Esophagus muscularis mucosa (tissue), 4 donors: ENCODE measurements at places on chromosomes 2 and 18. TPM values are rescaled to one million over a fixed set of nuclear protein-coding genes. Genes with fewer than 3 reads are reported as not detected.

DNA sequence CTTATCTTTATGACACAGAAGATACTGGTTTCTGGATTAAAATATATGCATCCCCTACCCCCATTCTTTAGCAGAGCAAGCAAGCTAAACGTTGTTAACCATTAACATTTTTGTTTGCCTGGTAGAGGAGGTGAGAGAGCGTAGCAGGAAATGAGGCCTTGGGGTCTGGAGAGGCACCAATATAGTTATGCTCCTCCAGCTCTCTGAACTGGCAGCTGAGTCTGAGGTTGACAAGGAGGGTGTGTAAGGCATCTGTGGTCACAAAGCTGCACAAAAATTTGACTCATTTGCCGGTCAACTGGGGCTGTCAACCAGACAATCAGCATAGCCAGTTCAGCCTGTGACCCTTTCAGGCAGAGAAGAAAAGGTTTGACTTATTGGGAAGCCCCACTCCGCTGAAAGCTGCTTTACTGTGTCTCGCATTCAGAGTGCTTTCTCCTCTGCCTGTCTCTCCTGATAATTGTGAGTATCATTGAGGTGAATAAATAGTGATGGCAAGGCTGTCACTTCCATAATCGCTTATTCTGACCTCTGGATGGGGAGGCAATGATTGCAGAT lies 647.5 kb upstream of the SETBP1 start:
- DNase-seq = no peak

DNA sequence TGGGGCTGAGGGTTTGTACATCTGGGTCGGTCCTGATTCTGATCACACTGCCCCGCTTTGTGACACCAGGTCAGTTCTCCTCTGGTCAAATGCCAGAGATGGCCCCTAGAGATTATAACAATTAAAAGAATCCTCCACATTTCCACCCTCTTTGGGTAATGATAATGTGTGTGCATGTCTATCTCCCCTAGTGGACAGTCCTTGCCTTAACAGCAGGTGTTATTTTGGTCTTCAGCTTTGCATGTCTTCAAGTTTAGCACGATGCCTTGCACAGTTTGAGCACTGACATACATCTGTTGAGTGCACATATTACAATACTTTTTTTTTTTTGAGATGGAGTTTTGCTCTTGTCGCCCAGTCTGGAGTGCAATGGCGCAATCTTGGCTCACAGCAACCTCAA lies 25.7 kb upstream of the COX7A2L start:
- no peak for DNase-seq

- no peak for DNase-seq
These were observed 199.6 kb upstream of the HNMT start for GRCh38 chr2:137764646-137765045.

DNA sequence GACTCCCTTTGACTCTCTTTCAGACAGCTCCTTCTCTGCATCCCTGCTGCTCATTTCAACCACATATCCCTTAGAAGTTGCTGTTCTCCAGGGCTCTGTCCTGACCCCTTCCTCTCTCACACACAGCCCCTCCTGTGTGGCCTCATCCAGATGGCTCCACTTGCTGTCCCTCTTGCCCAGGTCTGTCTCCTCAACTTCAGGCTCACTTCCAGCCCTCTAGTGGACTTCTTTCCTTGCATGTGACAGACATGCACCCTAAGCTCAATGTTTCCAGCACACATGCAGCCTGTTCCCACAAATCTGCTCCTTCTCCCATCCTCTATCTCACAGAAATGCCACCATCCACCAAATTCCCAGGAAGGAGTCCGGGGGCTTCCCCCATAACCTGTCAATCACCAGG lies 9.0 kb upstream of the MRPL19 start:
- DNase-seq = no peak

GRCh38 chr2:150802635-150803034 lies 315.2 kb upstream of the RND3 start:
- DNase-seq = no peak

The MROH2A gene
- total RNA-seq = not detected

The USP37 gene
- 8.6 TPM for total RNA-seq
